ENCODE measurements at places on chromosomes 12 and 14.

GRCh38 chr14:70711451-70711850 lies 69.7 kb downstream of the TTC9 start:
- no peak overlapping the region for H3K4me3 ChIP-seq
- no peak overlapping the region for H3K27ac ChIP-seq
- H3K4me1 ChIP-seq: peaks cover 8% of the 10 kb centered on the region
- H3K36me3 ChIP-seq: no peaks in the 10 kb centered on the region
- DNase-seq: no peak
- H3K27me3 ChIP-seq: peaks cover 14% of the 10 kb centered on the region

GRCh38 chr14:62696929-62697328 lies 348.3 kb downstream of the KCNH5 start:
- H3K4me3 ChIP-seq: no peak overlapping the region
- H3K27me3 ChIP-seq: no peaks in the 10 kb centered on the region
- DNase-seq: no peak
- H3K4me1 ChIP-seq: no peaks in the 10 kb centered on the region
- H3K36me3 ChIP-seq: no peaks in the 10 kb centered on the region

GRCh38 chr14:89823743-89824142 lies 130.8 kb downstream of the EFCAB11 start:
- DNase-seq: no peak
- no peaks in the 10 kb centered on the region for H3K4me1 ChIP-seq
- H3K36me3 ChIP-seq: no peaks in the 10 kb centered on the region
- no peak overlapping the region for H3K4me3 ChIP-seq
- no peak overlapping the region for H3K27ac ChIP-seq
- H3K27me3 ChIP-seq: no peaks in the 10 kb centered on the region

- H3K4me1 ChIP-seq: no peaks in the 10 kb centered on the region
- no peak overlapping the region for H3K27ac ChIP-seq
- H3K27me3 ChIP-seq: peaks cover 37% of the 10 kb centered on the region
Observed at GRCh38 chr12:108505129-108505528, 9.9 kb upstream of the FICD start.

GRCh38 chr12:59086126-59086525 lies 165.8 kb upstream of the LRIG3 start:
- peak overlapping the region; percentile 97 for H3K27ac ChIP-seq
- DNase-seq: peak; percentile 33
- no peaks in the 10 kb centered on the region for H3K27me3 ChIP-seq
- peaks cover 2% of the 10 kb centered on the region for H3K4me1 ChIP-seq
- H3K36me3 ChIP-seq: no peaks in the 10 kb centered on the region

GRCh38 chr12:129771238-129771637 lies 132.6 kb downstream of the TMEM132D start:
- H3K4me1 ChIP-seq: peaks cover 6% of the 10 kb centered on the region
- no peaks in the 10 kb centered on the region for H3K27me3 ChIP-seq
- no peak overlapping the region for H3K4me3 ChIP-seq
- H3K27ac ChIP-seq: no peak overlapping the region
- H3K36me3 ChIP-seq: no peaks in the 10 kb centered on the region

- no peak overlapping the region for H3K27ac ChIP-seq
- H3K27me3 ChIP-seq: no peaks in the 10 kb centered on the region
- H3K4me3 ChIP-seq: no peak overlapping the region
- no peaks in the 10 kb centered on the region for H3K4me1 ChIP-seq
- DNase-seq: no peak
Observed at GRCh38 chr12:59792647-59793046, 196.8 kb downstream of the SLC16A7 start.

GRCh38 chr14:50344116-50344775 lies 32.1 kb downstream of the DMAC2L start:
- H3K4me1 ChIP-seq: peaks cover 7% of the 10 kb centered on the region
- H3K27me3 ChIP-seq: no peaks in the 10 kb centered on the region
- no peak overlapping the region for H3K27ac ChIP-seq
- no peaks in the 10 kb centered on the region for H3K36me3 ChIP-seq
- no peak overlapping the region for H3K4me3 ChIP-seq

DNA sequence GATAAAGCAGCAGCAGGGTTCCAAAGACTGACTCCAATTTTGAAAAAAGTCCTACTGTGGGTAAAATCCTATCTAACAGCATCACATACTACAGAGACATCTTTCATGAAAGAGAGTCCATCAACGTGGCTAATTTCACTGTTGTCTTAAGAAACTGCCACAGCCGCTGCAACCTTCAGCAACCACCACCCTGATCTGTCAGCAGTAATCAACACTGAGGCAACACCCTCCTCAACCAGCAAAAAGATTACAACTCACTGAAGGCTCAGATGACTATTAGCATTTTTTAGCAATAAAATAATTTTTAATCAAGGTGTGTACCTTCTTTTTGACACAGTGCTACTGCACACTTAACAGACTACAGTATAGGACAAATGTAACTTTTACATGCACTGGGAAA lies 6.6 kb downstream of the CAPRIN2 start:
- peaks cover 2% of the 10 kb centered on the region for H3K4me1 ChIP-seq
- DNase-seq: no peak
- H3K36me3 ChIP-seq: peaks cover 33% of the 10 kb centered on the region
- H3K27me3 ChIP-seq: no peaks in the 10 kb centered on the region
- no peak overlapping the region for H3K27ac ChIP-seq
- H3K4me3 ChIP-seq: no peak overlapping the region

DNA sequence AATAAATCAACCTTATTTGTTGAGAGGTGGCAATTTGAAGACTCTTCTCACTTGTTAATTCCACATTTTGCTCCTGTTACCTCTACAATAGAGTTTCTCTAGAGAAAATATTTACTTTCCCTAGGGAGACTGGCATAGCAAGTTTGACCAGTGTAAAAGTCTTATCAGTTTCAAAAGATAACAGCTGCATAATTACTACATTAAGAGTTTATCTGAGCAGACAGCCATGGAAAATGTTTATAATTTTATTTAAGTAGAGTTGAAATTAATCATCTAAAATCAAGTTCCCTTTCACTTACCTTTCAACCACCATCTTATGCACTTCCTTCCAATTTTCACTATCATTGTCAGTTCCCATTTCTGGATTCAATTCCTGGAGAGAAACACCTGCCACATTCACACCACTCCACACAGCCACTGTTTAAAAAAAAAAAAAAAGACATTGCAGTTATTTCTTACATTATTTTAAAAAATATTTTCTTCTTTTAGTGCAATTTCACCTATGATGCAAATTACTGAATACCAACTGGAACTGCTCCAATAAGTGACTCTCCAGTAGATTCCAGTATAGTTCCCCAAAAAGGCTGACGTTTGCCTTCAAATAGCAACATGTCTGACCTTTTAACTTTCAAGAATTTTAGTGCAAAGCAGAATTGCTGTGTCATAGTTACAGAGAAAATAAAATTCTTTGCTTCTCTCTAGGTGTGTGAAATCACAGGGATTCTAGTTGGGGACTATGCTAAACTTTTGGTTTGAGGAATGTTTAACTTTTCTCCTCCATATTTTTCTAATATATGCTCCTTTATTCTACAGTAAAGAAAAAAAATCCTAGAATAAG lies 19.4 kb downstream of the LDHB start:
- peak overlapping the region; percentile 49 for H3K27ac ChIP-seq
- DNase-seq: no peak
- H3K27me3 ChIP-seq: no peaks in the 10 kb centered on the region
- H3K4me1 ChIP-seq: no peaks in the 10 kb centered on the region
- no peak overlapping the region for H3K4me3 ChIP-seq
- peaks cover 10% of the 10 kb centered on the region for H3K36me3 ChIP-seq

DNA sequence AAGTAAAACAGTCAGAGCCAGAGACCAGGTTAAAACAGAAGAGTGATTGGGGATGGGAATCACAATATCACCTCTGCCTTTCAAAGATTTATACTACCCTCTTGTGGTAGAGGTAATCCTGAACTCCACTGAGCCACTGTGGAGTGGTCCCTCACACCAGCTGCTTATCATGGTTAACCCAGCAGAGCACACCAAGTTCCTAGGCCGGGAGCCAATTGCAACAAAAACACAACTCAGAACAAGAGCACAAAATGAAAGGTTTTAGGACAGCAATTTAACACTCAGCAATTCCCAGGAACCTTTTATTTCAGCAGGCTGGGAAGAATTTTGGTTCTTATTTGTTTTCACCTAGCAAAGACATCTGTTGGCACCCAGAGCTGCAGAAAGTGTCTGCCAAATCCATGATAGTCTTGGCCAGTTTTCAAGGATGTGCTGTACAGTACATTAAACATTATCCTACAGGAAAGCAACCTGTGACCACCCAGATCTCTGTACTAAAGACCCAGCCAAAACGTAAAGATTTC lies 220.5 kb upstream of the ATXN7L3B start:
- no peak overlapping the region for H3K27ac ChIP-seq
- H3K27me3 ChIP-seq: no peaks in the 10 kb centered on the region
- H3K4me1 ChIP-seq: no peaks in the 10 kb centered on the region
- no peaks in the 10 kb centered on the region for H3K36me3 ChIP-seq
- DNase-seq: peak; percentile 21

DNA sequence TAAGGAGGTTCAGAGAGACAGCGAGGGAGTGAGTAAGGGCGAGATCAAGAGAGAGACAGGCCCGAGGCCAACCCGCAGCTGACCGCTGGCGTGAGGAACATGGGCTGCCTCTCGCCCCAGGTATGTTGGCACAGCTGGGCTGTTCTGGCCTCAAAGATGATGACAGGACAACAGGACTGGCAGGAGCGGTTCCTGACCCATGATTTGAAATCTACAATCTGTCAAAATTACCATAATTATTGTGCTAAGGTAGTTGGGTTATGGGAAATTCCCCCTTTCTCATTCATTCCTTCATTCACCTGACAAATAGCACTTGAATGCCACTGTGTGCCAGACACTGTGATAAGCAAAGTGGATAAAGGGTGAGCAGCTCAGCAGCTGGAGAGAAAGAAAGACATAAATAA lies 5.1 kb upstream of the ENDOU start:
- H3K4me1 ChIP-seq: peaks cover 14% of the 10 kb centered on the region
- no peak overlapping the region for H3K27ac ChIP-seq
- H3K27me3 ChIP-seq: no peaks in the 10 kb centered on the region
- no peaks in the 10 kb centered on the region for H3K36me3 ChIP-seq
- DNase-seq: no peak

GRCh38 chr14:67978749-67979148 lies 159.2 kb downstream of the RAD51B start:
- no peaks in the 10 kb centered on the region for H3K27me3 ChIP-seq
- no peaks in the 10 kb centered on the region for H3K36me3 ChIP-seq
- H3K4me3 ChIP-seq: no peak overlapping the region
- no peak for DNase-seq
- H3K27ac ChIP-seq: no peak overlapping the region
- H3K4me1 ChIP-seq: no peaks in the 10 kb centered on the region

DNA sequence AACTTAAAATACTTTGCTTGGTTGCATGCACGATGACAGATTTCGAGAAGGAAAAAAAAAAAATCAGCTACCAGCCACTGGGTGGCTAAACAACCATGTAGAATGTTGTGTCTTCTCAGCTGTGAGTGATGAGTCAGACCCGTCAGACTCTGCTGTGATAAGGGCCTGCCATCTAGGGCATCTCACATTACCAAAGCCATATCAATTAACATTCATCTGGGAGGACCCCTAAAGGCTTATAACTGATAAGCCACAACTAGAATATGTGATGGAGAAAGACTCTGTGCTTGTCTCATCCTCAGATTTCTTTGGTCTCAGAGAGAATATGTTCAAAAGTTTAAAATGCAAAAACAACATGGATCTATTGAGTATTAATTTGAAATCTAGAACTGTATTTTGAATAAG lies 111.5 kb downstream of the PAX9 start:
- H3K4me3 ChIP-seq: no peak overlapping the region
- DNase-seq: peak; percentile 51
- H3K36me3 ChIP-seq: no peaks in the 10 kb centered on the region

DNA sequence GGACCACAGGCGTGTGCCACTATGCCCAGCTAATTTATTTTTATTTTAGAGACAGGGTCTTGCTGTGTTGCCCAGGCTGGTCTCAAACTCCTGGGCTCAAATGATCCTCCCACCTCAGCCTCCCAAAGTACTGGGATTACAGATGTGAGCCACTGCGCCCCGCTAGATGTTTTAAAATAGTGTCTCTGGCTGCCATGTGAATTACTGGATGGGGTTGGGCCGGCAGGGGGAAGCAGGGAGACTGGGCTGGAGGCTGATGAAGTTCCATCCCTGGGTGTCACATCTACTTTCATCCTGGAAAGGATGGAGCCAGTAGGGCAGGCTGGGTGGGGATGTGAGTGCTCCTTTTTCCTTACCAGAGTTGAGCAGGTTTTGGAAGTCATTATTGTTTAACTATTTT lies 46.1 kb downstream of the DNAH10 start:
- no peaks in the 10 kb centered on the region for H3K36me3 ChIP-seq
- peaks cover 35% of the 10 kb centered on the region for H3K27me3 ChIP-seq
- no peak overlapping the region for H3K27ac ChIP-seq
- no peak for DNase-seq
- H3K4me3 ChIP-seq: no peak overlapping the region

GRCh38 chr12:91885851-91886731 lies 259.6 kb downstream of the BTG1 start:
- no peaks in the 10 kb centered on the region for H3K36me3 ChIP-seq
- no peak overlapping the region for H3K27ac ChIP-seq
- H3K4me3 ChIP-seq: no peak overlapping the region
- no peaks in the 10 kb centered on the region for H3K27me3 ChIP-seq
- no peaks in the 10 kb centered on the region for H3K4me1 ChIP-seq
- no peak for DNase-seq

DNA sequence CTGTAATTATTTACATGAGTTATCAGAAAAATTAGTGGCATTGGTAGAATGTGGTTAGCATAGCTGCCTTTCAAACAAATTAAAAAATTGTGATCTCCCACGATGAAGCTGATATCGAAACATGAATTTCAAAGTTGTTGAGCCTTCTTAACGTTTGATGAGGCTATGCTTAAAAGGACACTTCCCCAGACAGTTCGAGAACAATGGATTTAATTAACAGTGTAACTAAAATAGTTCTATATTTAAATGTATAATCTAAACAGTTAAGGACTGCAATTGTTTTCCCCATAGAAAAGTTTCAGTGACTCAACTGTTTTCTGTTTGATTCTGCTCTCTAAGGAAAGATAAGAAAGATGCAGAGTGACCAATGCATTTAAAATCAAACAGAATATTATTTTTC lies 1.6 kb downstream of the CLEC2B start:
- DNase-seq: peak; percentile 8
- H3K27ac ChIP-seq: no peak overlapping the region
- H3K4me1 ChIP-seq: no peaks in the 10 kb centered on the region
- H3K4me3 ChIP-seq: no peak overlapping the region

- peaks cover 84% of the 10 kb centered on the region for H3K36me3 ChIP-seq
- no peak for DNase-seq
- H3K27ac ChIP-seq: no peak overlapping the region
- H3K27me3 ChIP-seq: no peaks in the 10 kb centered on the region
- peaks cover 13% of the 10 kb centered on the region for H3K4me1 ChIP-seq
Observed at GRCh38 chr14:21081521-21082142, 11.5 kb downstream of the ARHGEF40 start.

GRCh38 chr12:29200586-29200985 lies 51.5 kb downstream of the FAR2 start:
- H3K27ac ChIP-seq: no peak overlapping the region
- peaks cover 2% of the 10 kb centered on the region for H3K4me1 ChIP-seq
- H3K27me3 ChIP-seq: no peaks in the 10 kb centered on the region
- H3K36me3 ChIP-seq: no peaks in the 10 kb centered on the region
- DNase-seq: no peak
- H3K4me3 ChIP-seq: no peak overlapping the region

All from mesenchymal stem cell (in vitro differentiated cells and primary cell).